ENCODE measurements at places on chromosomes 5 and 9.

DNA sequence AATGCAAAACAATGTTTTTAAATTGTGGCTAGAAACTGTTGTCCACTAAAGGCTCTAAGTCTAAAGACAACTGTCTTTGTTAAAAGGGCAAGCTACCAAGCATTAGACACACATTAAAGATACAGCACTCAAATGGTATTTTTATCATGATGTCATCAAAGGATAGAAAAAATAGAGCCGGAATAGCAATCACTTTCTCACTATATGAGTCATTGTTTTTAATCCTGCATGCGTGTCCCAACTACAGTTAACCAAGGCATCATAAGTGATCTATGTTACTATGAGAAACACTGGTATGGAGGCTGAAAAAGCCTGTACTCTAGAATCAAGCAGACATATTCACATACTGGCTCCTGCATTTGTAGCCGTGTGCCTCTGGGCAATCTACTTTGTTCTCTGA is 1.9 kb upstream of the PJA2 start:
- peak; percentile 46 for DNase-seq

- no peak for DNase-seq
These were observed 548.9 kb downstream of the BNC2 start for GRCh38 chr9:16321461-16322119.

GRCh38 chr5:159031513-159031912 is 68.2 kb downstream of the EBF1 start:
- DNase-seq = no peak

DNA sequence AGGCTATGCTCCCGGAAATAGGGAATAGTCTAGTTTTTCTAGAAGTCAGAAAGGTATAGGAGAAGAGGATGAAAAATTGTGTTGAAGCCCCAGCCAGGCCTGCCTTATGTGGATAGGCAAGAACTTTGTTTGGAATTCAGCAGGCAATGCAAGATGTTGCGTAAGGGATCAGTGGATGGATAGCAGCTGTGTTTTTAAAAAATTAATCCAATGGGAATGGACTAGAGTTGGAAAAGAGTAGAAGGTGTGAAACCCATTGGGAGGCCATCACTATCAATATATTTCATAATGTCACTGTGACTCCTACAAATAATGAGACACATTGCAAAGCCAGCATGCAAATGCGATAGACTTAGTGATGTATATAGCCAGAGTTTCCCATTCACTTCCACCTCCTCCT is 281.9 kb downstream of the MARCHF11 start:
- no peak for DNase-seq

DNA sequence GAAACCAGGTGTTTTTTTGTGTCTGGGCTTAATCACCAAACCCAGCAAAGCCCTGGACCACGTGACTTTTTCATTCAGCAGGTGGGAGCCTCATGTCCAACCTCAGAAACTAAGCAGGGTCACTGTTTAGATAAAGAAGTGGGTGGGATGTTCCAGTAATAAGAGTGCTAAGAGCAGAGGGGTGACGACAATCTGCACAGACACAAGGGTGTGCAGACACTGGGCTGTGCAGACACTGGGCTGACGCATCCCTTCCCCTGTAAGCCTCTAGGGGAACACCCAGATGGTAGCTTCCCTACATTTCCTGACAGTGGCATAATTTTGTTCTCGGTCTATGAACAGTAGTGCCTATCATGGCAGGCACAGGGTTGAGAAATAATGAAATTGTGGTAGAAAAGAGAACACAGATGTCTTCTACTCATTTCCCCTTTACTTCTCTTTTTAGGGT is 85.1 kb downstream of the SAXO1 start:
- peak; percentile 61 for DNase-seq

- peak; percentile 91 for DNase-seq
These were observed 109.4 kb downstream of the CDC42SE2 start for GRCh38 chr5:131373265-131373664.

DNA sequence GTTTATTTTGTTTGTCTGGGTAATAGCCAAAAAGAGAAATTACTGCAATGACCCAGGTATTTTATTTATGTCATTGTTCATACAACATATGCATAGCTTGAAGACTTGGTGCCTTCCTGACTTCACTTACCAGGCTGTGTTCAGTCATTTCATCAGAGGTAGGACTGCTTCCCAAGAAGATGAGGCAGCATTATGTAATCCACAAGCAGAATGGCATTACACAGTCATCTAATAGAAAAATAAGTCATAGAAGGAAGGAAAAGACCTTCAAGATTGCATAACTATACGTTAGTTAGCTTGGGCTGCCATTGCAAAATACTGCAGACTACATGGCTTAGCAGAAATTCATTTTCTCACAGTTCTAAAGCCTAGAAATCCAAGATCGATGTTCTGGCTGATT is 167.5 kb downstream of the NMUR2 start:
- peak; percentile 12 for DNase-seq

DNA sequence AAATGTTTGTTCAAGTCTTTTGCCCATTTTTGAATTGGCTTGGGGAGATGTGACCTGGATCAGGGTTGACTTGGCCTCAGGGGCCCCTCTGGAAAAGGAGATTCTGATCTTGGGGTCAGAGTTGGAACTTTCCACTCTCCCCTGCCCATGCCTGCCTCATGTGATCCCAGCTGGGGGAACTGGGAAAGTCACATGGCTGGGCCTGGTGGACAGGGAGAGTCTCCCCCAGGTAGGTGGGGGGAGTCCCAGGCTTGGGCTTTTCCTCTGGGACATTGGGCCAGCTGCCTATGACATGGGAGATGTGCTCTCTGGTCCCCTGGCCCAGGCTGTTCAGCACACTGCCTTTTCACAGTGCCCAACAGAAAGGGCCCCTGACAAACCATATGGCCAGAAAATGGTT is 60.7 kb downstream of the NDST1 start:
- DNase-seq = no peak

DNA sequence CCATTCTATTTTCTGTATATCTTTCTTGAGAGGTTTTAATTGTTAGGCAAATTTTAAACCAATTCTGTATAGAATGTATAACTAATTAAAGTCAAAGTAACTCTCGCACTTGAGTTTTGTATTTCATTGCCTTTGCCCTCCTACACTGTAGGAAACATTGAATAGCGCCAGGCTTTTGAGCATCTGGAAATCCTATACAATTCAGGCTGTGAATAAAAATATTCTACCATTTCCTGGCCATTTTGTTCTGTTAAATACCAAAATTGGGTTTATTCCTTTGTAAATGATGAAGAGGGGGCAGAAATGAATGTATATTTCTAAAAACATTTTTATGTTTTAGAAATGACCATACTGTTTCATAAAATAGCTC is 571.8 kb upstream of the CLINT1 start:
- no peak for DNase-seq

GRCh38 chr9:101566904-101567724 is 27.7 kb downstream of the PPP3R2 start:
- DNase-seq = peak; percentile 77

- no peak for DNase-seq
These were observed 58.9 kb upstream of the MCCC2 start for GRCh38 chr5:71528206-71528605.

GRCh38 chr5:59760785-59761348 is 132.7 kb downstream of the PDE4D start:
- peak; percentile 24 for DNase-seq

DNA sequence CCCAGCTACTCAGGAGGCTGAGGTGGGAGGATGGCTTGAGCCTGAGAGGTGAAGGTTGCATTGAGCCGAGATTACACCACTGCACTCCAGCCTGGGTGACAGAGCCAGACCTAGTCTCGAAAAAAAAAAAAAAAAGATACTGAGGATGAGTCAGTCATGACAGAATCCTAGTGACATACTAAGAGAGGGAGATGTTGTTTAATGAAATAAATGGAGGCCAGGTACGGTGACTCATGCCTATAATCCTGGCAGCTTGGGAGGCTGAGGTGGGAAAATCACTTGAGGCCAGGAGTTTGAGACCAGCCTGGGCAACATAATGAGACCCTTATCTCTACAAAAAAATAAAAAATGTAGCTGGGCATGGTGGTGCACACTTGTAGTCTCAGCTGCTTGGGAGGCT is 107.2 kb downstream of the ZFAND5 start:
- DNase-seq = no peak

- no peak for DNase-seq
These were observed 531.4 kb upstream of the RIOK2 start for GRCh38 chr5:97714424-97714823.

DNA sequence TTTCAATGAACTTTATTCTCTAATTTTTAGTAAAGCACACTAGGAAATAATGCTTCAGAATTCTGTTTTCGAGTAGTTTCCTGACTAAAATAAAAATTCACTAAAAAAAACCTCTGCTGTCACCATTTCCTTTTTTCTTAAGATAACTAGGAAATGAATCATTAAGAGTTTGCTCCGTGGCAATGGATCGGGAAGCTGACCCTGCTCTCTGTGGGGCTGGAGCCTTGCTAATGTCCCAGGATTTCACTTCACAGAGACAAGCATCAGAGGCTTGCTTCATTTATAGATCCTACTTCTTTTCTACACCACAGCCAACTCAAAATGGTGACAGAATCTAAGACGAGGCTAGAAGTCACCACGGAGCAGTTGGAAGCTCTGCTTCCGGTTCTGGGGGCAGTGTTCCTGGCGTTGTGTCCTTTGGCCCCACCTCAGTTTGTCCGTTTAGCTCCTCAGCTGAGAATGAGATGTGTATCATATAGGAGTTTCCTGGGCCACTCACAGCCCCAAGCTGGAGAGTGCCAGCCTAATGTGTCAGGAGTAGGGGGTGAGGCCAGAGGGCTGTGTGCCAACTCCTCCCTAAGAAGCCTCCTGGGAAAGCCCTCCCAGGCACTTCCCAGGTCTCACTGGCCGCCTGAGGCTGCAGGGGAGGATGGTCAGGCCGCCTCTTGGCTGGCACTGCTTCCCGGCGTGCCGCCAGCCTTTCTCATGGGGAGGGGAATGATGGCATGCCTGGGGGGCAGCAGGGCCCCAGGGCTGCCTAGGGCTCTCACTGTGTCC is 19.6 kb downstream of the TENT4A start:
- no peak for DNase-seq

DNA sequence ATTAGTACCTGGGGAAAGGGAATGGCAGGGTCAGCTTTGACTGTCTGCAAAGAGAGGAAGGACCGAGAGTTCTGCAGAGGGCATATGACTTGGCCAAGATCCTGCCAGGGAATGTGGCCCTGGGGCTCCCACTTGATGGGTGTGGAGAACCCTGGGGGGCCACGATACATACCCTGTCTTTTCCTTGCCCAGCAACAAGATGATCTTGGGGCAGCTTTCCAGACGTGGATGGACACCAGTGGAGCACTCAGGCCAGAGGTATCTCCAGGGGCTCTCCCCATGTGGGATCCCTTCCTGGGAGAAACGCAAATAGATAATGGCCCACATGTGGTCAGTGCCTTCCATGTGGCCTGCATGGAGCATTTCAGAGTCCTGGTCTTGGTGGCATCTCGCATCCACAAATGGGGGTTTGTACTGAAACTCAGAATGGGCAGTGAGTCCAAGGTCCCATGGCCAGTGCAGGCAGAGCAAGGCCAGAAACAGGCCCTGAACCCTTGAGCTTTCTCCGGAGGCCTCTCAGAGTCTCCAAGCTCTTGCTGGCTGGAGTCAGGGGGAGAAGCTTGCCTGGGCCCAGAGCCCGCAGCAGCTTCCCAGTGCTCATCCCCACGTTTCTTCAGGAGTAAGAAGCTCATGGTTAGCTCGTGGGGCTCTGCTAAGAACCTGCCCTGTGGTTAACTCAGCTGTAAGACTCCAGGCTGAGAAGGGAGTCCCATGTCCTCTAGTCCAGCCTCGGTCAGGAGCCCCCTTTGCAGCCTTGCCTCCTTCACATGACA is 18.3 kb upstream of the ORM1 start:
- no peak for DNase-seq

All from hematopoietic multipotent progenitor cell treated with erythropoietin and hydrocortisone succinate and interleukin-3 and kit ligand, for 4 days (in vitro differentiated cells).